ENCODE measurements at places on chromosomes 11 and 22.

- DNase-seq = no peak
These were observed 36.8 kb downstream of the OR10A6 start for GRCh38 chr11:7894251-7894650.

- DNase-seq = no peak
These were observed 18.9 kb downstream of the TANGO2 start for GRCh38 chr22:20039683-20040325.

DNA sequence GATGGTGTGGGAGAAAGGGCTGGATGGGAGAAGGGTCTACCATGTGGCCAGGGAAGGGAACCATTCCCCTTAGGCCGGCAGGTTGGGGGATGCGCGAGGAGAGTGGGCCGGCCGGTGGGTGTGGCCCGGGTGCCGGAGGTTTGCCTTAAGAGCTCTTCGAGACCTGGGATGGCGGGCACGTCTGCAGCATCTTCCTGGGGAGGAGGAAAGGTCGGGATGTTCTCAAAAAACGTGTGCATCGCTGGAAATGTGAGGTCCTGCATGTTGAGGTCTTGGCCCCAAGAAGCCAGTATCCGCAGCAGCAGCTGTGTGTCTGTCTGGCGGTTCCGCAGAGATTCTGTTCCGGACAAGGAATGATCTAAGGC, 1.4 kb downstream of the NAV2 start:
- DNase-seq = no peak

GRCh38 chr22:17931400-17931825, 92.9 kb downstream of the MICAL3 start:
- DNase-seq = no peak

GRCh38 chr11:86148345-86148747, 79.5 kb upstream of the PICALM start:
- DNase-seq = no peak

DNA sequence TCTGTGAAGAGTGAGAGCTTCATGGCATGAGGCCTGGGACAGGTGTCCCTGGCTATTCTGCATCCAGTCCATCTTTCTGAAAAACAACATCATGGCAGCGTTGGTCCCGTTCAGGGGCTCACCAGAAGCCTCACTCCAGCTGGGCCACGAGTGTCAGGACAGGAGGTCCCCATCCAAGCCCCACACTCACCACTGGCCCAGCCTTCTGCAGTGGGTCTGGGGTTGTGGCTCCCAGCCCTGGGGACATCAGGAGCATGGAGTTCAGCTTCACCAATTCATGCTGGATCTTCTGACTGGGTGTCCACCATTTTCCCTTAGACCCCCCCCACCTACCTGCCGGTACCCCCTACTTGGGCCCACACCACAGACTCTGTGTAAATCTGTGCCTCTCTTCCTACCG, 400.3 kb downstream of the BRD1 start:
- DNase-seq = no peak

DNA sequence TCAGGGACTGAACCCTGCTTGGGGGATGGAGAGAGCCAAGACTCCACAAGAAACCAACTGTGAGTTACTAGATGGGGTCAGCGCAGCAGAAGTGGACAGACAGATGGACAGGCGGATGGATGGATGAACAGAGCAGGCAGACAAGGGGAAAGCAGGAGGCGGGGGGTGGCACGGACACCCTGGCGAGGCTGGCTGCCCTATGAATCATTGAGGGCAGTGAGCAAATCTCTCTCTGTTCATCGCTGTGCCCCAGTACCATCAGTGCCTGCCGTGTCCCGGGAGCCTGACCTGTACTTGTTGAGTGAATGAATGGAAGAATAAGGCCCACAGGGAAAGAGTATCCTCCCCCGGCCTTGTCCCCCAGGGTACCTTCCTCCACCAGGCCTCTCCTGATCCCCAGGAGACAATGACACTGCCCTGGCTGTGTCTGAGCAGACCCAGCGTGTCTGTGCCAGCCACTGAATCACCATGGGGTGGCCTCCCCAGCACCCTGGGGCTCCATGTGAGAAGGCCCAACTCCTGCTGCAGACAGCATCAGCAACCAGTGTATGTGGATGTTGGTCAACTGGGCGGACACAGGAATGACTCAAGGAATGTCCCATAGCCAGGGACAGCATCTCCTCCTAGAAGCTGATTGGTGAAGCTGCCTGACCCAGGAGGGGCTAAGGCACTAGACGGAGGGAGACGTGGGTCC, 5.1 kb upstream of the KLHL35 start:
- DNase-seq = no peak

DNA sequence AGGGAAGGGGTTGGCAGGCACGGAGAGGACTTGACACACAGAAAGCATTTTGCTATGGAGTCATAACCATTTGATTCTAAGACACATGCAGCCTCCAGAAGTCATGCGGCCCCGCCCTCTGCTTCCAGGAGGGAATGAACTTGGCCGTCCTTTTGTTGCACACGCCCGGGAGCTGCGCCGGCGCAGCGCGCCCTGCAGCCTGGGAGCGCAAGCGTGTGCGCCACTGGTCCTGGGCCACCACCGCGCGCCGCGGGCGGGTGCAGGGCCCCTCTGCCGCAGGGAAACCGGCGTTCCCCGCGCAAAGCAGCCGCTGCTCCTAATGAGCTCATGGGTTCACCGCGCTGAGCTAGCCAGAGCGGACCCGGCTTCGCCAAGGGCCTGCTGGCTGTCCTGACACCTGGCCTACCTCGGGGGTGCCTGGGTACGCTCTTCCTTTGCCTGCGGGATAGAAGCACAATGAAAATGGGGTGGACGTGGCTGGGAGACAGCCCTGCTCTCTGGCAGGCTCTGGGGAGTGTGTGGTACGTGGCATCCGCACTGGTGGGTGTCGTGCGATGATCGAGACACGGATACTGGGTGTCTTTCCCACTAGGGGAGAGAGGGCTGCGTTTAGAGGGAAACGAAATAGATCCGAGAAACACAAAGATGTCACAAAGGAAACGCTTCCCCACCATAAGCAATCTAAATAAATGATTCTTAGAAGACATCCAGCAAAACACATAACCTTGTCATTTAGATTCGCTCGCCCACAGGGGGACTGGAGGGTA, 669 bp downstream of the MICAL3 start:
- DNase-seq = peak; percentile 67

DNA sequence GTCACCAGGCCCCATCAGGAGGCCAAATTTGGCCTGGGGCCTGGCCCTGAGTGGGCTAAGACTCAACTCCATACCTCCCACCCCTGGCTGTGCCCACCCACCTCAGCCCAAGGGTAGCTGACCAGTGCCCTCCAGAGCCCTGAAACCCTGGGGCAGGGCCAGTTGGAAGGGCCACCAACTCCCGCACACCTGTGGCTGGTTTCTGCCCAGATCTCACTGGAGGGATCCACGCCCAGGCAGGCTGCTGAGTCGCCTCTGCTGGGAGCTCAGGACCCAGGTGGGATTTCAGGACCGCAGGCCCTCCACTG, 8.9 kb upstream of the PIM3 start:
- DNase-seq = no peak

DNA sequence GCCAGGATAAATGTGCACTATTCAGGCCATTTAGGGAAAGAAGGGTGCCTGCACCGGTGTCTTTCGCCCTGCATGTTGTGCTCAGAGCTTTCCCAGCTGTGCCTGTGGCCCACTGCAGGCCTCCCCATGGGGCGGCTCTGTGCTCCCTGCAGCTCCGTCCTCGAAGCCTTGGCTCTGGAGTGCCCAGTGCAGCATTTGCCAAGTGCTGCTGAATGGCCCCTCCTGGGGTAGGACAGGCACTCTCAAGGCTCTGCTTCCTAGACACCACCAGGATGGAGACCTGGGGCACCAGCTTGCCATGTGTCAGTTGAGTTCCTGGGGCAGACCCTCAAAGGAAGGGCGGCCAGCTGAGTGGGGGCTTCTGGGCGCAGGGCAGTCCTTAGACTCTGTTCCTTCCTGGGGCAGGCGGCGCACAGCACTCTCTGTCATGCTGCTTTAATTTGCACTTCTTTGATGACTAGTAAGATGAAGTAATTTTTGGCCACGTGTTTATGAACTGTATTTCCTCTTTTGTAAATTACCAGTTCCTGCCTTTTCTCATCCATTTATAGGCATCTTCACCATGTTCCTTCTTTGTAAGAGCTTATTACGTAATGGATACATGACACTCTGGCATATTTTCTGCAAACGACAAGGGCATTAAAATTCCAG, 32.1 kb upstream of the GNB1L start:
- DNase-seq = no peak

DNA sequence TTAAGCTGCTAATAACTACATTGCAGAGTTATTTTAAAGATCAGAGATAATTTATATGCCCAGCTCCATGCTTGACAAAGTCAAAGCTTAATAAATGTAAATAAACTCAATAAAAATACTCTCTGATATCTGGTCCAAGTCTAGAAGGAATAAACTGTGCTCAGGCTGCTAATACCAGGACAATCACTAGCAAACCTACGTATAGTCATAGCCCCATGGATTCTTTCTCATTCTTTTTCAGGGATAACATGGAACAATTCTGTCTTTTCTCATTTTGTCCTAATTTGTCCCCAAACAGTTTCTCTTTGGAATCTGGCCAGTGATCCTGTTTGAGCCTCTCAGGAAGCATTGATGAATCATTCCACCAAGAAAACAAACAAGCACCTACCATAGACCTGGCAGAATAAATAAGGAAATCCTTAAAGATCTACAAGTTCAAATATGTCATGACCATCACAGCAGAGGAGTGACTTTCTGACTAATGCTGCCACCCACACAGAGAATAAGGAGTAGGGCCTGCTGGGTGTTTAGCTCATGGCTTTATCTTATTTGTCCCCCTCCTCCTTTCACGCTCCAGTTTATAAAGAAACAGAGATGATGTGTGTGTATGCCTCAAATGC, 14.1 kb upstream of the B3GNT6 start:
- no peak for DNase-seq

DNA sequence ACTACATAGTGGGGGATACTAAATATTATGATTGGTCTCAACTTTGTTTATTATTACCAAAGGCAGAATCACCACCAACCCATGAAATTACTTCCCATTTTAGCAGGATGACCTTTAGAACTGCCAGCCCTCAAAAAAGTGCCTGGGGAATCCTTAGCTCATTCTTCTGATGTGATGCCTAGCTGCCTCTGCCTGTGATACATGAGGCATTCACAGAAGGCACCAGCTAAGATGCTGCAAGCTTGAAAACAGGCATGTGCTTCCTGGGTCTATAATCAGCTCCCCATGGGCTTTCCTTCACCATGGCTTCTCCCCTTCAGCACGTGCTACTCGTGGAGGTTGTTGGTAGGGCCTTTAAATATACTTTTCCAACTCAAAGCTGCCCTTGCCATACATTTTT, 50.4 kb upstream of the ARHGAP20 start:
- peak; percentile 13 for DNase-seq

DNA sequence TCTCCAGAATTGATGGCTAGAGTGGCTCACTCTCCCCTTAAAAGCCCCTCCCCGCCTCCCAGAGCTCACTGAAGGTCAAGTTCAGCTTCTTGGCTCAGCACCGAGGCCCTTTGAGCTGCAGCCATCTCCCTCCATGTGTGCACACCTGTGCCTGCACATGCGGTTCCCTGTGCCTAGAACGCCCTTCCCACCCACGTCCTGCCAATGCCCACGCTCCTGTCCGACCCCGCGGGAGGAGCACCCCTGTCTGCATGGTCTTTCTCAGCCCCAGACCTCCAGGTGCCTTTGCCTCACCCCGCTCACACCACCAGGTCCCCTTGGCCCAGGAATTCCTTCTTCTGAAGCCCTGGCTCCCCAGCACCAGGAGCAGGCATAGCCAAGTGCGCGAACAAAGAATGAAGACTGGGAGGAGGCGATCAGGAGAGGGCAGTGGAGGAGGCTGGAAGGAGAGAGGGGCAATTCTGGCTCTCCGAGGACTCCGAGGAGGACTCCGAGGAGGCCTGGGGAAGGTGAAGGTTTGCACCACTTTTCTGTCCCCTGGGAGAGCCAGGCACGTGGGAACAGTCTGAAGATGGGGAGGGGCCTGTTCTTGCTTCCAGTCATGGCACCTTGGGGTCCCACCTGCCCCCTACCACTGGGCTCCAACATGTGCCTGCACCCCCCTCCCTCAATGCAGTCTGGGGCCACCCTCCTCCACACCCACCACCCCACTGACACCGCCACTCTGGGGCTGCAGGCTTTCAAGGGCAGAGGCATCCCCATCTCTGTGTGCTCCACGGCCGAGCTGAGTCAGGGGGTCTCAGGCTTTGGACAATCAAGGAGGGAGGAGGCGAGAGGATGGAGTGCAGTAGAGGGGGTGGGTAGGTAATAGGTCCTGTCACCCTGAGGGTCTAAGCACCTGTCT, 17.7 kb downstream of the IGF2 start:
- DNase-seq = no peak

- DNase-seq = no peak
These were observed 18.4 kb downstream of the PARVB start for GRCh38 chr22:44042249-44043218.

GRCh38 chr11:57197762-57198161, 16.0 kb downstream of the LRRC55 start:
- no peak for DNase-seq

- DNase-seq = peak; percentile 24
These were observed 32.2 kb downstream of the CYTH4 start for GRCh38 chr22:37314315-37315074.

DNA sequence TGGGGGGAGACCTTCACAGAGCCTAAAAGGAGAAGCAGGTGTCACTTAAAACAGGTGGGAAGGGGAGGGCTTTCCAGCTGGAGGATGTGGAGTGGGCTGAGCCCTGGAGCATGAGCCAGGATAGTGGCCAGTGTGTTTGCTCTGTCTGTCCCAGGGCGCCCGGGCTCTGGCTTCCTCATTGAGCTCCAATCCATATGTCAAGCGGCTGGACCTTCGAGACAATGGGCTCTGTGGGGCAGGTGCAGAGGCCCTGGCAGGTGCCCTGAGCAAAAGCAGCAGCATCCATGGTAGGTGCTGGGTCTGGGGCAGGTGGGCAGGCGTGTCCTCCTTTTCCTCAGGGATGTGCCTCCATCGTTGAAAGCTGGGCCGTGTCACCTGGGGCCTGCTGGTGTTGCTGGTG, 2.0 kb downstream of the LRRC74B start:
- no peak for DNase-seq

GRCh38 chr11:110318638-110319404, 22.4 kb upstream of the RDX start:
- DNase-seq = no peak

GRCh38 chr11:115501893-115502589, 2.2 kb downstream of the CADM1 start:
- DNase-seq = no peak

- DNase-seq = no peak
These were observed 1044.7 kb downstream of the BRD1 start for GRCh38 chr22:48782811-48783511.

All from T1000 (cell line).